NCI-H460 (cell line): ENCODE measurements at places on chromosomes 3 and 15. TPM values are rescaled to one million over a fixed set of nuclear protein-coding genes. Genes with fewer than 3 reads are reported as not detected.

GRCh38 chr3:42689421-42690014 is 4.2 kb downstream of the KLHL40 start:
- no peak for DNase-seq

DNA sequence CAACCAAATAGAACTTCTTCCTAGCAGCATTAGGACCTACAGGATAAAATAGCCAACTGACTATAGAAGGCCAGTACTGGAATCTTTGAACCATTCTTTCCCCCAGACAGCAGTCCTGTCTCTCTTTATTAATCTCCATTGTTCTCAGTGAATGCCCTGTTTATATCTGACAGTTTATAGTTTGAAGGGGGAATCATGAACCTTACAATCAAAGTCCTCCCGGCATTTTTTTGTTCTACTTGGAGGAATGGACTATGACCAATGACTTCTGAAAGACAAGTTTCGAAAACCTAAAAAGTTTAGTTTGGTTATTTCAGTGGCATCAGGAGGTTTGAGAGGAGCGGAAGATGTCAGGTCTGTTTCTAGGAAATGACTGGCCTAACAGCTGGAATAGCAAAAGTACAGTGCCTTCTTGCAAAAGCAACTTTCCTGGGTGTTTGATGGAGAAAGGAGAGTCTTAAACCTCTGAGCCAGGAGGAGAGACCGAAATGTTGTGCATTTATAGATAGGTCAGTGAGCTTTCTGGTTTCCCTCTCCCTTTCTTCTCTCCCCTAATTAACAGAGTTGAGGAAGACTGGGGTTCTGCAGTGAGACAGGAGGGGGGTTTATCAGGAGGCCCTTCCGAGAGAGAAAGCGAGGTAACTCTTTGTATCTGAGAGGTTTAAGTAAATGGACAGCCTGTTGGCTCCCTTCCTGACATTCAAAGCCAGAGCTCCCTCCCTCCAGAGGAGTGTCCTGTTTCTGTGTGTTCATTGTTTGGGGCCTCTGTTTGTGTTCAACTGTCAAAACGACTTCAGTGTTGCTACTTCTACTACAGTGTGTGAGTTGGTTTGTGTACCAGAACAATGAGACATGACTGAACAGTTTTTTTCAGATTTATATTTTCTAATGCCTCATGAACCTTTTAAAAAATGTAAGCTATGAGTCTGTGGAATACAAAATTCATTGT is 383.0 kb upstream of the RARB start:
- no peak for DNase-seq

DNA sequence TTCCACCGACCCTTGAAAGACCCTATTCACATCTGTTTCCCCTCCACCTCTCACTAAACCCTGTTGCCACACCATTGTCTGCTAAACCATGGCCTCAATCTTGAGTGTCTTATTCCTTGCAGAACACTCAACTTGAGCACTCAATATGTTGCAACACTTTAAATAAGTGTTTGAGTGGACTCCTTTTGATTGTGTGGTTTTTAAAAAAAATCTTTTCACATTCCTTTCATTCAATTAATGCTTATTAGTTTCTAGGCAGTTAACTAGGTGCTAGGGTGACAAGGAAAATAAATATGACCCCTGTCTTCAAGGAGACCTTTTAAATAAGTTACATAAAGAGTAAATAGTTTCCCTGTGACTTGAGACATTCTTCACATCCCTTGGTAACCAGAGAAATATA is 13.3 kb upstream of the HHLA2 start:
- DNase-seq, result no peak

CCDC13 gene
- 0.87 and 2.8 TPM in 2 replicates for total RNA-seq

- DNase-seq, result no peak
These were observed 8.0 kb downstream of the EOMES start for GRCh38 chr3:27714146-27714526.

- no peak for DNase-seq
These were observed 26.0 kb upstream of the GNB5 start for GRCh38 chr15:52217186-52217585.
